NCI-H2029 (cell line): ENCODE measurements at places on chromosomes 2 and 18.
A peak's percentile ranks its signal among the peaks of the same experiment; 100 is the strongest.

DNA sequence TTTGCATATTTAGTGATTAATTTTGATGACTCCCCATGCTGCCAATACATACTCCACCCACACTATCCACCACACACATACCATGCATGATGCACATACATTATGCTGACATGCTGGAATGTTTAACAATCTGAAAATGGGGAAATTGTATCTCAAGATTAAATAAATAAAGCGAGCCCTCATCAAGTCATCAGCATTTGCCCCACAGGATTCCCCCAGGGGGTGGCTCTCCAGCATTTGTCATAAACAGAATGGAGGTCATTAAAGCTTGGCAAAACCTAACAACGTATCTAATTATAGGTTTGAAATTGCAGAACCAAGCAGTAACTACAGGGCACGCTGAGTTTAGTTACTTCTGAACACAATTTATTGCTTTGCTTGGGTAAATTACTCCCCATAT, 141.2 kb upstream of the TACR1 start:
- DNase-seq = no peak

DNA sequence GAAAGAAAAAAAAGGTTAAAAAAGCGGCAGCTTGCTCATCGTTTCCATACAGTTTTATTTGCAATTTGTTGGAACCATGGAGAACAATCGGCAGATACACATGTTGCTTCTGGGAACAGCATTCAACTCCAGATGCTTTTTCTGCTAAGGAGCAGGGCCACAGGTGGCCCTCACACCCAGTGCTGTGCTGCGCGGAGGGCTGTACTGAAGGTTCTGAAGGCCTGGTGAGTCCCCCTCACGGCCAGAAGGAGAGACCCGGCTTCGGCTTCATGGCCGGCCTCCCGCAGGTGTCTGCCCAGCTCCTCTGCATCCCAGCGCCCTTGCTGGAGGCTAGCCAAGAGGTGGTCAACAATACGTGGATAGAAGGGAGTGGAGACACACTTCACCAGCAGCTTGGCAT, 394.3 kb downstream of the NBAS start:
- no peak for DNase-seq

- DNase-seq = no peak
Measured at GRCh38 chr2:205954707-205955106, 131.3 kb downstream of the INO80D start.

- DNase-seq = no peak
Measured at GRCh38 chr2:42854207-42854818, 61.9 kb upstream of the HAAO start.

DNA sequence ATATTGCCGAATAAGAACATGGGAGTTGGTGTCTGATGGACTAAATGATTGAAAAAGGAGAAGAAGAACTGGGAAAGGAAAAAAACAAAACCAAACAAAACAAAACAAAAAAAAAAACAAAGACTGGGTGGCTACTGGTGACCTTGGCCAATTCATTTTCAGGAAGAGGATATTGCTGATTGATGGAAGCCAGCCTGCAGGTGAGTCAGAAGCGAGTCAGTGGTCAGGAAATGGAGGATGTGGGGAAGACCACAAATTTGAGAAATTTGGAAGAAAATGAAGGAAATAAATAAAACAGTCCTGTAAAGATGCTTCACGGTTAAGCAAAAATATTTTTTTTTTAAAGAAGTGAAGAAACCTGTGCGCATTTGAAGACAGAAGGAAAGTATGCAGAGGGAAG, 296.9 kb downstream of the ZNF521 start:
- DNase-seq = no peak

GRCh38 chr2:234060236-234060635, 9.7 kb downstream of the SPP2 start:
- peak; percentile 26 for DNase-seq

DNA sequence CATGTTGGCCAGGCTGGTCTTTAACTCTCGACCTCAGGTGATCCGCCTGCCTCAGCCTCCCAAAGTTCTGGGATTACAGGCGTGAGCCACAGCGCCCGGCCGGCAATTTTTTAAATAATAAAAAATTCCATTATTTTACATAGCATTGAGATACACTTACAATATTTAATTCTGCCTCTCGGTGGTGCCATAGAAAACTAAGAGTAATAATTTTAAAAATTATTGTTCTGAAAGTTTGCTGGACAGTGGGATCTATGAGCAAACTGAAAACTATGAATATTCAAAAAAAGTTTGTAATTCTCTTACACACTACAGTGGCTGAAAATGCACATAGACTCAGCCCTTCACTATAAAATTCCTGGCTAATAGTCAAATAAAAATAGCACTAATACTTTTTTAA, 90.9 kb upstream of the STON1 start:
- no peak for DNase-seq

DNA sequence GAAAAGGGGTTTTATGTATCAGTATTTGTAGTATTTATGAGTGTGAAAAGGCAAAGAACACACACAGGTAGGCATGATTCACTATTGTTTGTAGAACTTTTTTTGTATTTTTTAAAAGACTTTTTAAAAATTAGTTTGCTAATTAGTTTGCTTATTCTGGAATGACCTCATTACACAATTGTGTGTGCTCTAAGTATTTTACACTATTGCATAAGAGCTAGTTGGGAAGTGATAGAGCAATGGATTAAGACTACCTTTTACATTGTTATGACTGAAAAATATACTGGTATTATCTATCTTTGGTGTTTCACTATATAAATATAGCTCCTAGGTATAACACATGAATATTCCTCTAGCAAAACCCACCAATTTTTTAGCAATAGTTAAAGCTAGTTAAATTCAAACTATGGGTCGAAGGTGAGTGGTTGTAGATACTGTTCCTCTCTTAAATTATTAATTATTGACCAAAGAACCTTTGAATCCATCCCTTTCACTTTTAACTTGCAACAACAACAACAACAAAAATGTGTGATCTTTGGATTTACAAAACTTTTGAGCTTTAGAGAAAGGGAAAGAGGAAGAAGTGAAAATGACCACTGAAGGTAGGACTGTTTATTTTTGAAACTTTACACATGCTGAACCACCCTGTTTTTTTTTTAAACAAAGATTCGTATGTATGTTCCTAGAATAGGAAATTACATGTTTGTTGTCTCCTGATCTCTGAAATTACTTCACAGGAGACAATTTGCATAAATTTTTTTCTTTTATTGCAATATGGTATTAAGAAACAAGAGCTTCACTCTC, 18.7 kb downstream of the ITPRID2 start:
- DNase-seq = no peak

- DNase-seq = peak; percentile 39
Measured at GRCh38 chr2:157194097-157194688, 63.3 kb upstream of the GALNT5 start.

GRCh38 chr18:48949606-48950535, 894 bp downstream of the SMAD7 start:
- peak; percentile 34 for DNase-seq

DNA sequence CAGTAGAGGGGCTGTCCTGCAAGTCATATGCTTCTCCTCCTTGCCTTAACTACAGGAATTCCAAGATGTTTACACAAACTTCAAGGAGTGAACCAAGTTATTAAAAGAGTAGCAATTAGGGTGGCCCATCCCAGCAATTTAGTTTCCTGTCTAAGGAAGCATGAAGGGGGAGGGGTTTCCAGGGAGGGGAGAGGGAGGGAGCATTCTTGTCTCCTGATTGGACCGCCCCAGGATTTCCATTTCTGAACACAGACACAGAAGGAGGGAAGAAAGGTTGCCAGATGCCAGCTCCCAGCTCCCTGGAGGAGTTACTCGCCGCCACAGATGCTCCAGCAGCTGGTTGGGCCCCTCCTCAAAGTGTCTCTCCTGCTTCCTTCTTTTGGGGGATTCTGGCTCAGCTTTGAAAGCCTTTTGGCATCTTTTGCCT, 107.6 kb downstream of the TRIB2 start:
- no peak for DNase-seq

DNA sequence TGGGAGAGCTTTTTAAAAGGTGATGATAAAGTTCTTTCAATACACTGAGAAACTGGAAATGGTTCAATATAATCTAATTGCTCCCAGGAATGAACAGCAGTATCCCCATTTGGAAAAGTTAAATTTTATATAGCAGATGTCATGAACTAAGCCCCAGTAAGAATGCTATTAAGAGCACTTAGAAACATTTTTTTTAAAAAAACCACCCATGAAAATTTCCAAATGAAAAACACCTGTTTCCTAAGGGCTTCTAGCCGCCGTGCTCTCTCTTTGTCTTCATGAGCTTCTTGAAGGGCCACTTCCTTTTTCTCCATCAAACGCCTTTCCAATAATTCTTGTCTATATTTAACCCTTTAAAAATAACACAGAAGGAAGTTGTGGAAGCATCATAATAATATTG, 77.0 kb downstream of the UPP2 start:
- DNase-seq = no peak

GRCh38 chr2:238873381-238873801, 25.5 kb downstream of the TWIST2 start:
- no peak for DNase-seq

- DNase-seq = no peak
Measured at GRCh38 chr2:158191076-158191895, 89.6 kb downstream of the UPP2 start.

GRCh38 chr2:122683018-122683417, 927.6 kb downstream of the TSN start:
- no peak for DNase-seq

GRCh38 chr2:47089083-47089464, 66.0 kb downstream of the STPG4 start:
- no peak for DNase-seq

- no peak for DNase-seq
Measured at GRCh38 chr2:122210898-122211856, 455.7 kb downstream of the TSN start.

DNA sequence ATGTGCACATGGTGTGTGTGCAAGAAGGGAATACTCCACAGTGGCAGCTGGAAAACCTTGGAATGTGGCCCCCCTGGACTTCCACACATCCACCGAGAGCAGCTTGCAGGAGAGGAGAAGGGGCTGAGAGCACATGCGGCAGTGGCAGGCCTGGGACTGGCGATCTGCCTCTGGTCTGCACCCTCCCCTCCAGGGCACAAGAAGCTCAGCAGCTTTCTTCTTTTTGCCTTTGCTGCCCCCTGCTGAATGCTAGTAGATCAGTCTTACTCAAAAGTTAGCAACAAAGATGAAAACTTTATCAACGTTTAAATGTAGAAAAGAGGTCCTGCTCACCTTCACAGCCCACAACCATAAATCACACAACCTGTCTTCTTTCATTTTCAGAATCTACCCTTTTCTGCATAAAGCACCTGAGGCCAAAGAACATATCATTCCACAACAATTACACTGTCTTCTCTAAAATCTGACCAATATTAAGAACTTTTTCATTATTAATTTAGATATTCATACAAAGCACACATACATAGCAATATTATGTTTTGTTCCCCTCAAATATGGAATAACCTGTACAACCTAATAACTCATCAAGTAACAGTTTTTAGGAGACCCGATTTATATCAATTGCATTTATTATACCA, 34.6 kb downstream of the TGFBRAP1 start:
- DNase-seq = no peak

DNA sequence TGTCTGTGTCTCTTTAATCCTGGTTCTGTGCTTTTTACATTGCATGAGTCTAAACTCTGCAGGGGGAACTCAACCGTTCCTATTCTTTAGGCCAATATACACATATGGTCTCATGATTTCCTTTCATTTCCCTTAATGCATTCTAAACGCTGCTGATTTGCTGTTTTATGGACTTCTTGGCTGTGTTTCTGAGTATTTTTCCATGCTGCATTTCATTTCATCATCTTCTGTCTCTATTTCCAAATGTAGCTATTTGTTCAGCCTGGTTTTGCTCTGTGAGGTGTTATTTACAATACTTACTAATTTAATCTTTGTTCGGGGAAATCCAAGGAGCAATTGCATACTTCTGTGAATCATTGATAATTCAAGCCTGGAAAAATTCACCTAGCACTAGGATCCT, 897.2 kb downstream of the TSN start:
- no peak for DNase-seq

GRCh38 chr2:47063538-47063930, 91.6 kb downstream of the STPG4 start:
- DNase-seq = no peak

DNA sequence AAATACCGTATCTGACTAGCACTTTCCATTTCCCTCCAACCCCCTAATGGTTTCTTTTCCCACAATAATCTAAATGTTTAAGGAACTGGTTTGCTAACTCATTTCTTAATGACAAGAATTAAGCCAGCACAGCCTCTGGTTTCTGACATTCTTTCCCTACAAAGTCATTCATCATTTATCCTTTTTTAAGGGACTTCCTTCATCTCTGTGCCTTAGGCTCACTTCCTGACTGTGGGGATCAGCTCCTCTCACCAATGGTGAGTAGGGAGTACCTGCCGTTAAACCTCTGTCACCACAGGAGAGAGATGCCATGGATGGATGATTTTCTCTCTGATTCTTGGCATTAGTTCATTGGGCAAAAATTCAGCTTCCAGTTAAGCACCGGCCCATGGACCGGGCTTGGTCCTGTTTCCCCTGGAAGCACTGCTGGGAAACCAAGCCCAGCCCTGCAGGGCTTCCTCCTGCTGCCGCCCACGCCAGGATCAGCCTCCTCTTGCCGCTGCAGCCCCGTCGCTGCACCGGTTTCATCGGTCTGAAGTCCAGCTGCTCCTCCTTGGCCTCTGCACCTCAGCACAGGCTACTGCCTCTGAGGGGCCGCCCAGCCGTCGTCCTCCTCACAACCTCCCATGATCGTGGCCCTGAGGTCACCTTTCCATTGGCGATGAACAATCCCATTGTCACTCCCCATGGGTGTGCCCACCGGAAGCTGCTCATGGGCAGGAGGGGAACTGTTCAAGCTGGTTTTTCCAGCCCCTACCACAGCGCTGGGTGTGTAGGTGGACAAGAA, 64.0 kb upstream of the ZNF516 start:
- DNase-seq = no peak

GRCh38 chr2:154846842-154847241, 148.3 kb downstream of the KCNJ3 start:
- DNase-seq = no peak

DNA sequence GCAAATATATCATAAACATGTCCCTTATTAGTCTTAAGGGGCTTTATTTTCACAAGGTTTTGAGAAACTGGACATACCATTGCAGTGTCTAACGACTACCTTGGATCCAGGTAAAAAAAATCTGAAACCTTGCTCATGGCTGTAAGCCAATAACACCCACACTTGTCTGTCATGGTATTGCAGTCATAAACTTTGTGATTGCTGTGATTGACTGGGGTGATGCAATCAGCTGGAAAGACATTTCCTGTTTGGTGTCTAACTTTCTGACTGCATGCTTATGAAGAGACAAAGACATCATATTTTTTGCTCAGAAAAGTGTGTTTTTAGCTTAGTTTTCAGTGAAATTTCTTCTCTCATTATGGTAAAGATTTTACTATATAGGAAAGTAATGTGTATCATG, 635.0 kb downstream of the TSN start:
- no peak for DNase-seq

DNA sequence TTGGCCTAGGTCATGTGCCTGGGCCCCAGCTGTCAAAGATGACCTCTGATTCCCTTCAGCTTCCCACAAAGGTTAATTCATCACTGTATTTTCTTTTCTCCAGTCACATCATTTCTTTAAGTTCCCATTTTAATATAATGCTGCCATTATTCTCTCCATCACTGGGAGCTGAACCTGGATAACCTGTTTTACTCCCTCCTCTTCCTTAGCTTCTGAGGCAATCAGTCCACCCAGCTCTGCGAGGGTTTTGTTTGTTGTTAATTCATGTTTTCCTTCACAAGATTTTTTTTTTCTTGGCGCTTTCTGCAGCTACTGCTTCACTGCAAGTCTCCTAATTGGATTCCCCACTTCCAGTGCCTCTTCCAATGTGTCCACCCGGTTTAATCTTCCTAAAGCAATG, 5.1 kb upstream of the EML4 start:
- DNase-seq = no peak
